Stimulated activated CD4-positive, alpha-beta T cell treated with anti-CD3 and anti-CD28 coated beads, Interleukin-15, amount 100 ng/mL, for 1 hour (primary cell): ENCODE measurements at places on chromosomes 12 and 14.

DNA sequence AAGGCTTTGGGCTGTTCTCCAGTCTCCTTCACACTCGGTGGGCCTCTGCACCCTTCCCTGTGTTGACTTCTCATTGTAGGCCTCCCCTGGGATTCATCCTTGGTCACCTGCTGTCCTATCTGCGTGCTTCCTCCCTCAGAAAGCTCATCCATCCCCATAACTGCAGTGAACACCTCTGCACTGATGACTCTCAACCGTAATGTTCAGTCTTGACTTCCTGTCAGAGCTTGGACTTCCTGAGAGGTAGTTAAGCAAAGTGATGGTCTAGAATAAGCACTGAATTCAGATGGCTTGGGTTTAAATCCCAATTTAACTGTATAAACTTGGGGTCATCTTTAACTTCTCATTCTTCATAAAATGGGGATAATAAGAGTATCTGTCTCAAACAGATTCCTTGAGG, 13.6 kb upstream of the MDM1 start:
- no peak for DNase-seq

GRCh38 chr14:95267306-95267705, 52.4 kb downstream of the CLMN start:
- no peak for DNase-seq

- DNase-seq: no peak
Observed at GRCh38 chr14:99758121-99758821, 34.9 kb upstream of the EML1 start.

DNA sequence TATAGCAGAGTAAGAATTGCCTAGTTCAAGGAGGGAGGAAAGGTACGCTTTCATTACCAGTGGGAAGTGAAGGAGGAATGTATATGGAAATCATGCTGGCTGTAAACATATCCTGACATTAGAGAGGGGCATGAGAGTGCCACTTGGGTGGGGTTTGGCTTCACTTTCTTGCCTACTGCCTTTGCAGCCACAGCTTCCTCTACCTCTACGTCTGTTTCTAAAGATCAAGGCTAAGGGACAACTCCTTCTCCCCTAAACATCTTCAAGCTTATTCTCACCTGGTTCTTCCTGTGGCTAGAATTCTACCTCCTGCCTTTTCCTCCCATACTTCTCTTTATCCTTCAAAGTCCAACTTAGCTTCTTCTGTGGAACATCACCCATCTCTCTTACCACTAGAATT, 58.0 kb downstream of the SUSD6 start:
- no peak for DNase-seq

DNA sequence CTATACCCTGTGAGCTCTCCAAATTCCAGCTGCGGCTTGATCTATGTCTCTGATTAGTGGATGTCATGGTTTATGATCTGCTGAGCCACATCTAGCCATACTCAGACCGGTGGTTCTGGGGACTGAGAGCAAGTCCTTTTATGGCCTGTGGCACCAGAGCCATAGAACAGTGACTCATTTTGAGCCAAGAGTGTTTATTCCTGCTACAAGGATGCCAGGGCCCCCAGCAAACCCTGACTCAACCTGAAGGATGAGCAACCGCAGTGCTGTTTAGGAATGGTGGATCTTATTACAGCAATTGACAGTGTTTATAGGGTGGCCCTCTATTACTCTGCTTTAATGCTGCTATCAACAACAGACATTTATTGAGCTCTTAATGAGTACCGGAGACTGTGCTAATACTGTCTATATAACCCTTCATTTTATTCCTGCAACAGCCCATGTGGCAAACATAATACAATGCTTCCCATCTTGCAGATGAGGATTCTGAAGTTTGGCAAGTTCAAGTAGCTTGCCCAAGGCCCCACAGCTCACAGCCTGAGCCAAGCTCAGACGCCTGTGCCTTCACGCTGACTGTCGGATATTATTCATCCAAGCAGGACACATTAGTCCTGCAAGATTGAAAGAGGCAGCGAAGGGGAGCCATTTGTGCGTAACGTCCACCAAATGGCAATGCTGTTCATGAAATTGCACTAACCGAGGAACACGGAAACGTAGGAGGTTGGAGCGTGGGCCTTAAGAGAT, 273.6 kb upstream of the PWP1 start:
- no peak for DNase-seq

DNA sequence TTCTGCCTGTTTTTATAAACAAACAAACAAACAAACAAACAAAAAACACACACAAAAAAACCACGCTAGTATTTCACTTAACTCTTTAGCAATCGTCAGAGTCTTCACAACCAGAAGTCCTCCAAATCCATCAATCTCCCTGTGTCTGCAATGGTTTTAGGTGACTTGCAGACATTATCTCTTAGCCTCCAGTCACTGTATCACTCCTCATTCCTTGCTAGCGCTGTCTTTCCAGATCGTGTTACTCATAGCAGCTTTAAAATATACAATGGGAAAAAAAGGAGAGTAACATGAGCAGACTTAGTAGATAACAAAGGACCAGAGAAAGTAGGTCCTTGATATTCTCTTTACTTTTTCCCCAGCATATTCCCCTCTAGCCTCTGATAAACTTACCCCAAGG, 15.5 kb upstream of the ETNK1 start:
- DNase-seq: no peak

DNA sequence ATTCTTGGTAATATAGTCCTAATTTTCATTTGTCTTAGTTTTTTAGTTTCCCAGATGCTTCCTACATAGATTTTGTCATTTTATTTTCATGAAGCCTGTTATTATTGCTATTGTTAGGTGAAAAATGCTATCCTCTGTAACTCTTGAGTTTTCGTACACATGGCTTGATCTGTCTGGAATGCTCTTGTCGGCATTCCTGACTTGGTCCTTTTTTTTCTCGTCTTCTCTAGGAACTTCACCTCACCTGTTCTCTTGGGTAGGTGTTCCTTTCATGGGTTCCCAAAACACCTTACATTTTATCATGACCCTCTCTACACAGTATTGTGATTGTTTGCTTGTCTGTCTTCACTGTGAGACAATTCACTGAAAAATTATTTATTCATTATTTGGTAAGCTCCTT, 267.4 kb downstream of the TMTC2 start:
- DNase-seq: no peak

DNA sequence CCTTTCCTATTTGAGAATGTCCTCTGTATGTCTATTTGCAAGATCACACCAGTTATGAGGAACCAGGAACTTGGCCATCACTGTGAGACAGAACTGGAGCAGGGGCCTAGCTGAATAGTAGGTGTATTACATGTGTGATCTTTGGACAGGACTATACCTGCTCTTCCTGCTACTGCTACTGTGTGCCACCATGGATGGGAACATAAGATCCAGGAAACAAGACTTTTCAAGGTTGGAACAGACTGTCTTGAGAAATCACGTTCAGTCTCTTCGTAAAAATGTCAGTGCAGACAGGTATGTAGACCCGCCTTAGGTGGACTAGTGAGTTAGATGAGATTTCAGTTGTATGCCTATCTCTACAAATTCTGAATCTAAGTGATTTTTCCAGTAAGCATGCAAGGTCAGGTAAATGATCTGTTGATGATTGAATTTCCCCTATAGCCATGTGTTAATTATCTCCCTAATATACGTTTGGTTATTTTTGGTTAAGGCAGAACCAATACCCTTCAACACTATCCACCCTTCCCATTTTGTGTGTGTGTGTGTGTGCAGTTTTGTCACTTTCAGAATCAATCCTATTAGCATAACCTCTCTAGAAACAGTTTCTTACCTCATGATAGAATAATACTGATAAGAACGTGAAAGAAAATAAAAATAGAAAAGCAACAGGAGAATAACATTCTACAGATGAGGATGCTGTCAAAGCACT, 7.1 kb downstream of the A2M start:
- no peak for DNase-seq

DNA sequence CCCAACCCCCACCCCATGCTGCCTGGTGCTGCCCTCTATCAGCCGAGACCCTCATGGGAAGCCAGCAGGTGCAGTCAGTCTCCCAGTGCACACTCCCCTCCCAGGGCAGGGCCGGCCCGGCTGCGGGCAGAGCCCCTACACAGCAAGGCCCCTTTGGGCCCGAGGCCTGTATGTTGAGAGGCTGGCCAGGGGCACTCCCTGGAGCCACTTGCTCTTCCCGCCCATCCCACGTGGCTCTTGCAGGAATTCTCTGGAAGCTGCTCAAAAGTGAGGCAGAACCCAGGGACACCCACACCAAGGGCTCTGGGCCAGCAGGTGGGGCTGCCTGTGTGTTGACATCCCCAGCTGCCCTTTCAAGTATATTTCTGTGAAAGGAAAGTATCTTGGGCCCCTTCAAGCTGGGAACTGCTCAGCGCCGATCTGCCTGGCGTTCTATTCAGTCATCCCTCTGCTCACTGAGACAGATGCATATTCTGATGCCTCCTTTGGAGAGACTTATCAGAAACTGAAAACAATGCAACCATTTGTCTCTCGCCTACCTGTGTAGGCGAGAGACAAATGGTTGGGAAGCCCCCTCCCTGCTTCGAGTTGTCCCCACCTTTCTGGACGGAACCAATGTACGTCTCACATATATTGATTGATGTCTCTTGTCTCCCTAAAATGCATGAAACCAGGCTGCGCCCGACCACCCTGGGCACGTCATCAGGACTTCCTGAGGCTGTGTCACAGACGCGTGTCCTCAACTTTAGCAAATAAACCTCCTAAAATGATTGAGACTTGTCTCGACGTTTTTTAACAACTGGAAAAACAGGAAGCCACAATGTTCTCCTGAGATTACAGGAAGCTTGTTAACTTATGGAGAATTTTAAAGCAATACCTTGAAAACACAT, 6.0 kb downstream of the GPR132 start:
- DNase-seq: no peak

GRCh38 chr14:90781344-90781761, 34.9 kb downstream of the TTC7B start:
- no peak for DNase-seq

DNA sequence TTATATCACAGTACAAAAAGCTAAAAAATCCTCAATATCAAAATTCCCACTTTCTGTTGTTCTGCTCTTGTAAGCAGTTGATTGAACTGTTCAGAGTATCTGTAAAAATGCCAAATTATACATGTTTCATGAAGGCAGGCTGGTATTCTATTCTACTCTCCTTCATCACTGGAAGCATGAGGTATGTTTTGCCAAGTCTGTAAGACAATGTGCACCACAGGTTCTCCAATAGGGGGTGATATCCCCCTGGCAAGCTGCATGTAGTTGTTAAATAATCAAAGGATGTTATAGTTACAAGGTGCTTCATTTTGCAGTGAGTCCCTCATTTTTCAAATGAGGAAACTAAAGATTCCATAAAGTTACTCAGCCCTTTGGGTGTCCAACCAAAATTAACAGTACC, 15.1 kb upstream of the NEK9 start:
- no peak for DNase-seq

GRCh38 chr12:132329036-132329719, at the start of gene GALNT9:
TSS of gene GALNT9 (minus strand) at chr12:132329589. CDS start at chr12:132329203, 386 bp downstream.
- DNase-seq: no peak

DNA sequence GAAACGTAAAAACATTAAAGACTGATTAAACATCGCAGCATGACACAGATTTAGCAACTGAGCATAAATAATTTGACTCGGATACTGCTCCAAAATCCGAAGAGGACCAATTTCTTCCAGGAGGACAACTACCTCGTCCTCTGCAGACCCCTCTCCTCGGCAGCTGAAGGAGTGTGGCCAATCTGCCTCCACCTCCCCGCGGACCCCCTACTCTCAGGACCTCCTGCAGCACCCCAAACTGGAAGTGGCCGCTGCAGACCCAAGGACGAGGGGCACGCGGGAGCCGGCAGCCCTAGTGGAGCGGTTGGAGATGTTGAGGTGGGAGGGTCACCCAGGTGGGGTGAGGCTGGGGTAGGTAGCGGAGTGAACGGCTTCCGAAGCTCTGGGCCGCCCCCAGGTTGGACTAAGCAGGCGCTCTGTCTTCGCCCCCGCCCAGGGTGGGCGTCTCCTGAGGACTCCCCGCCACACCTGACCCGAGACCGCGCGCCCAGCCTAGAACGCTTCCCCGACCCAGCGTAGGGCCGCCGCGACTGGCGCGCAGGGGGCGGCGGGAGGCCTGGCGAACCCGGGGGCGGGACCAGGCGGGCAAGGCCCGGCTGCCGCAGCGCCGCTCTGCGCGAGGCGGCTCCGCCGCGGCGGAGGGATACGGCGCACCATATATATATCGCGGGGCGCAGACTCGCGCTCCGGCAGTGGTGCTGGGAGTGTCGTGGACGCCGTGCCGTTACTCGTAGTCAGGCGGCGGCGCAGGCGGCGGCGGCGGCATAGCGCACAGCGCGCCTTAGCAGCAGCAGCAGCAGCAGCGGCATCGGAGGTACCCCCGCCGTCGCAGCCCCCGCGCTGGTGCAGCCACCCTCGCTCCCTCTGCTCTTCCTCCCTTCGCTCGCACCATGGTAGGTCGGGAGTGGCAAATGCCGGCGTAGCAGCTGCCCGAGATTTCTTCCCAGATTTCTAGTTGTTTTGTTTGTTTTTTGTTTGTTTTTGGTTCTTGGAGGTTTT, at the start of gene CALM1:
CALM1 (plus strand) TSS at position 689 of the 999 bp plus-strand sequence; CDS start at position 891, 202 bp downstream.
- peak; percentile 97 for DNase-seq

DNA sequence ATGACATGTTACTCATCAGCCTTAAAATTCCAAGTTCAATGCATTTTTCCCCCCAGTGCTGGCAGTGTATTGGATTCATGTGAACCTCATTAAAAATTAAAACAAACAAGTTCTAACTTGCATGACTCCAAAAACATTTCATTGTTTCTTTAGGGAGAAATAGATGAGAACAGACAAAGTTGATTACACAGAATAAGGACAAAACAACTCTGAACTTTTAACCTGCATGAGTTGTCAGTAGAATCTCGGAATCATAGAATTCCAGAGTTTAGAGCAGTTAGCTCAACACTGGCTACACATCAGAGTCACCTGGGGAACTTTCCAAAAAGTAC, 127.5 kb downstream of the TMX1 start:
- DNase-seq: no peak
